WTC11 (cell line): ENCODE measurements at places on chromosomes 16 and 17. TPM values are rescaled to one million over a fixed set of nuclear protein-coding genes. Genes with fewer than 3 reads are reported as not detected.
A peak's percentile ranks its signal among the peaks of the same experiment; 100 is the strongest.

- no peak for DNase-seq
These were observed 1401.0 kb downstream of the CDH11 start for GRCh38 chr16:63720848-63721247.

DNA sequence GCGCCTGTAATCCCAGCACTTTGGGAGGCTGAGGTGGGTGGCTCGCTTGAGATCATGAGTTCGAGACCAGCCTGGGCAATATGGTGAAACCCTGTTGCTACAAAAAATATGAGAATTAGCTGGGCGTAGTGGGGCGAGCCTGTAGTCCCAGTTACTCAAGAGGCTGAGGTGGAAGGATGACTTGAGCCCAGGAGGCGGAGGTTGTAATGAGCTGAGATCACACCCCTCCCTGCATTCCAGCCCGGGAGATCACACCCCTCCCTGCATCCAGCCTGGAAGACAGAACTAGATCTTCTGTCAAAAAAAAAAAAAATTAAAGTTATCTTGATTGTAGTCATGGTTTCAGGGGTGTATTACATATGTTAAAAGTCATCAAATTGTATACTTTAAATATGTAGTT lies 26.8 kb upstream of the GLG1 start:
- no peak for DNase-seq

GRCh38 chr16:20901436-20902112 lies 1.0 kb downstream of the LYRM1 start:
- peak; percentile 20 for DNase-seq

The ZNF821 gene
- 14.1 to 16.2 TPM (median 15.4 TPM) in 3 replicates for total RNA-seq

The SEZ6L2 gene
- total RNA-seq: 58.2 to 68.5 TPM (median 64.2 TPM) in 3 replicates

DNA sequence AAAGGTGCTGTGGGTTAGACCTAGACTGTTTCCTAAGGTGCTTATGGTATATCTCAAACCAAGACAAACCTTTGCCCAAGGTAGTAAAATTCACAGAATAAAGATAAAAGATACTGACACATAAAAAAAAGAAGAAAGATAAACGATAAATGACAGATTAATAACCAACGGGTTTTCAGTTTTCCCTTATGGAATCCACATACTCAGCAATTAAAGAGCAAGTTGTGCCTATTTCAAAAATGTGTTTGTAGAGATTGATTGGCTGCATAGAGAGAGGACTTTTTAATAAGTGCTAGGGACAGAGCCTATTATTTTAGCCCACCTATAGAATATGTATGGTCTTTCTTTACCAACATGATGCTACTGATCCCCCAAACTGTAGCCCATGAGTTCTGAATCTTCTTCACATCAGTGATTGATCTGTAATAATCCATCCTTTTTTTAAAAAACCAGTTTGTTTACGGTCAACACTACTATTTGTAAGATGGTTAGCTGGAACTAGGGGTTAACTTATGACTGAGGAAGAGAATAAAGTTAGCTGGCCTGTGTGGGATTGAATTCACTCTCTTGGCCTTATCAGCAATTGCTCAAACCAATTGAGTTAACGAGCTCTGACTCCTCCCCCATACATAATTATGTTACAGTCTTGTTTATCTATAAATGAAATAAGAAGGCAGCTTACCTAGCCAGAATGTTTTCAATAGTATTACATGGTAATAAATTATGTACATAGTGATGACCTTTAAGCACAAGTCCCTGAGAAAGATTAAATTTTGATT lies 53.8 kb downstream of the SNX11 start:
- no peak for DNase-seq

GRCh38 chr17:40331743-40332641 lies 23.0 kb downstream of the RARA start:
- DNase-seq: no peak

- DNase-seq: peak; percentile 85
These were observed 4.0 kb upstream of the MAP1LC3B start for GRCh38 chr16:87387942-87388817.

GRCh38 chr16:5736209-5736930 lies 638.8 kb upstream of the EEF2KMT start:
- DNase-seq: no peak

The COPRS gene
- 37.5 to 41.2 TPM (median 39.1 TPM) in 3 replicates for total RNA-seq

- DNase-seq: no peak
These were observed 18.9 kb downstream of the OGFOD1 start for GRCh38 chr16:56470232-56470631.

The RCVRN gene
- total RNA-seq: not detected in 3 replicates

DNA sequence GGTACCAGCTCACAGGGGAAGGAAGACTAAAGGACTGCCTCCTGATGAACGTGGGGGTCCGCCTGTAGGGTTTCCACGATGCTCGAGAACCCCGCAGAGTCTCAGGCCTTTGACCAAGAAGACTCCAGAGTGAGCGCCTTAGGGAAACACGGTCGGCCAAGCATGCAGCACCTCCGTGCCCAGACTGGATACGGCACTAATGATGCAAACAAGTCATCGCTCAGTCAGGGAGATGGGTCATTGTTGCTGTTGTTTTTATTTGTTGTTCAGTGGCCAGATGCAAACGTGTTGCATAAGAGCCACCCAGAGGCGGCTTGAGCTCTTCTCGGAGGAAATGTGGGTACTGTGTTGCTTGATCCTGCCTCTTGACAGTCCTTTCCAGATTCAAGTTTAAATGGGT lies 19.3 kb upstream of the RBFOX3 start:
- peak; percentile 5 for DNase-seq

The LLGL1 gene
- total RNA-seq: 76.0 to 87.8 TPM (median 78.6 TPM) in 3 replicates

DNA sequence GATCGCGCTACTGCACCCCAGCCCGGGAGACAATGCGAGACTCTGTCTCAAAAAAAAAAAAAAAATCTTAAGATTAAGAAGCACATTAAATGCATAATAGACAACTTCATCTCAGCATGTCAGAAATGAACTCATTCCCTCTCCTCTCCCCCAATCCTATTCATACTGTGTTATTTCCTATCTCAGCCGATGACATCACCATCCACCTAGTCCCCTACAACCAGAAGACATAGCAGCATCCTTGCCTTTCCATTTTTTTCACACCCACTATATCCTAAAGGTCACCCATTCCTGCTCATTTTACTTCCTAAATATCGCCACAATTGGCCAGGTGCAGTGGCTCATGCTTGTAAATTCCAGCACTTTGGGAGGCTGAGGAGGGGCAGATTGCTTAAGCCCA lies 81.3 kb downstream of the RPGRIP1L start:
- no peak for DNase-seq

The HOXB7 gene
- 0.14 TPM in 1 of 3 replicates, not detected in the others for total RNA-seq

DNA sequence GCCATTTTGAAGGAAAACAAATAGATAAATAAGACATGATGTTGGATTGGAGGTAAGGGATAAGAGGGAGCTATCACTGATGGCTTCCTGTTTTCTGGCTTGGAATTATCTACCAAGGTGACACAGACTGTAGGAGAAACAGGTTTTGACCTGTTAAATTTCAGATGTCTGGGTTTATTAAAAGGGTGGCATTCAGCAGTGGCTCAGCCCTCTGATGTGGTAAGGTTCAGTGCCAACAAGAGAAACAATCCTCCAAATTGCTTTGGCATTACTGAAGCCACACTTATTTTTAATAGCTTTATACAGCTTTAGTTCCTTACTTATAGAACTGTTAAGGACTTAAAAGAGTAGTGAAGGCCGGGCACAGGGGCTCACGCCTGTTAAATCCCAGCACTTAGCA lies 37.0 kb upstream of the AKAP1 start:
- DNase-seq: no peak

- no peak for DNase-seq
These were observed 1.5 kb upstream of the PCYT2 start for GRCh38 chr17:81912441-81913309.
